ENCODE measurements at places on chromosomes 6 and 20. TPM values are rescaled to one million over a fixed set of nuclear protein-coding genes. Genes with fewer than 3 reads are reported as not detected.

Gene CYB5R4
- total RNA-seq, result 3.6 TPM

Gene OR2J3
- total RNA-seq, result not detected

Gene LY6G6C
- not detected for total RNA-seq

Gene LGSN
- total RNA-seq, result not detected

Gene ZC2HC1B
- not detected for total RNA-seq

Gene DLL1
- total RNA-seq, result 1.7 TPM

Gene PNPLA1
- total RNA-seq, result not detected

Gene MYO6
- 18.1 TPM for total RNA-seq

Gene HFE
- 5.5 TPM for total RNA-seq
